ENCODE measurements at places on chromosomes 4 and X.

DNA sequence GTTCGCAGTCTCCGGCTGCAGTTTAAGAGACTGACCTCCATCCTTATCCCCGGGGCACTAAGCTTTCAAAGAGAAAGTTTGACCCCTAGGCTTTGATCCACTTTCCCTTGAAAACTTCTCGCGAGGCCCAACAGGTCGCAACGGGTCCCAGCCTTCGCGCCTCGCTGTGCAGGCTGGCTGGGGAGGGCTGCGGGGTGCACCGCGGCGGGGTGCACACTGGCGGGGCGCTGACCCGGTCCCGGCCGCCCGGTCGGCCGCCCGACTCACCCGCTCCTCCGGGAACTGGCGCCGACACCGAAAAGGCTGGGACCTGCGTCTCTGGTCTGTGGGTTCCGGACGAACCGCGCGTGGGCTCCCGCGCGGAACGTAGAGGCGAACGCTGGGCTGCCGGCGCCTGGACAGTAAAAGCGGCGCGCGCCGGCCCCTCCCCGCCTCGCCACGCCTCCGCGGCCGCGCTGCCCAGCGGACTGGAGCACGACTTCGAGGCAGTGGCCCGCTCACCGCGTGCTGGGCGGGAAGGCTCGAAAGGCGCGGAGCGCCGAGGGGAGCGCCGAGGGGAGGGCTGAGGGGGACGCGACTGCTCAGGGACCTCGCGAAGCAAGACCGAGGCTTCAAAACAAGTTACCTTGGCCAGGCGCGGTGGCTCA, at the start of gene TAF7L:
Gene TAF7L (minus strand): TSS at position 378 of the 647 bp plus-strand sequence. CDS start 3,791 bp downstream, outside the sequence.
- peak; percentile 1 for DNase-seq

DNA sequence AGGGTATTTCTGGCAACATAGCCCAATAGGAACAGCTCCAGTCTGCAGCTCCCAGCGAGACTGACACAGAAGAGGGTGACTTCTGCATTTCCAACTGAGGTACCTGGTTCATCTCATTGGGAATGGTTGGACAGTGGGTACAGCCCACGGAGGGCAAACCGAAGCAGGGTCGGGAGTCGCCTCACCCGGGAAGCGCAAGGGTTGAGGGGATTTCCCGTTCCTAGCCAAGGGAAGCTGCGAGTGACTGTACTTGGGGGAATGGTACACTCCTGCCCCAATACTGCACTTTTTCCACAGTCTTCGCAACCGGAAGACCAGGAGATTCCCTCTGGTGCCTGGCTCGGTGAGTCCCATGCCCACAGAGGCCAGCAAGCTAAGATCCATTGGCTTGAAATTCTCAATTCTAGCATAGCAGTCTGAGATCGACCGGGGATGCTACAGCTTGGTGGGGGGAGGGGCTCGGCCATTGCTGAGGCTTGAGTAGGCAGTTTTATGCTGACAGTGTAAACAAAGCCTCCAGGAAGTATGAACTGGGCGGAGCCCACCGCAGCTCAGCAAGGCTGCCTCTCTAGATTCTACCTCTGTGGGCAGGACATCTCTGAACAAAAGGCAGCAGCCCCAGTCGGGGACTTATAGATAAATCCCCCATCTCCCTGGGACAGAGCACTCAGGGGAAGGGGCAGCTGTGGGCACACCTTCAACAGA, 14.0 kb upstream of the ADAD1 start:
- DNase-seq = no peak

GRCh38 chrX:93229036-93229435, 444.3 kb downstream of the NAP1L3 start:
- no peak for DNase-seq

DNA sequence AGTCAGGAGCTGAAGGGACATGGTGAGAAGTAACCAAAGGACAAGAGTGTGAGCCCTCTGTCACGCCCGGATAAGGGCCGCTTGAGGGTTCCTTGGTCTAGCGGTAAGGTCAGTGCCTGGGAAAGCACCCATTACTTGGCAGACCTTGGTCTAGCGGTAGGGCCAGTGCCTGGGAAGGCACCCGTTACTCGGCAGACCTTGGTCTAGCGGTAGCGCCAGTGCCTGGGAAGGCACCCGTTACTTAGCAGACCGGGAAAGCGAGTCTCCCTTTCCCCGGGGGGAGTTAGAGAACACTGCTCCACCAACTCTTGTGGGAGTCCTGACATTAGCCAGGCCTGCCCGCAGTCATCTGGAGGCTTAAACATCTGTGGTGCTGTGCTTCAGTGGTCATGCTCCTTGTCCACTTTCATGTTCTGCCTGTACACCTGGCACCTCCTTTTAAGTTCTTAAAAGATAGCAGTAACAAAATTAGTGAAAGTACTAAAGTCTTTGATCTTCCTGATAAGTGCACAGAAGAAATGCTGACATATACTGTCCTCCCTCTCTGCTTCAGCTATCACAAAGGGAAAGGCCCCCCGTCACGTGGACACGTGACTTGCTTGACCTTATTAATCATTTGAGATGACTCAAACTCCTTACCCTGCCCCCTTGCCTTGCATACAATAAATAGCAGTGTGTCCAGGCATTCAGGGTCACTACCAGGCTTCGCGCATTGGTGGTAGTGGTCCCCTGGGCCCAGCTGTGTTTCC, 9.3 kb upstream of the SEC24B start:
- no peak for DNase-seq

GRCh38 chr4:97770222-97770621, 373.1 kb downstream of the STPG2 start:
- peak; percentile 95 for DNase-seq

DNA sequence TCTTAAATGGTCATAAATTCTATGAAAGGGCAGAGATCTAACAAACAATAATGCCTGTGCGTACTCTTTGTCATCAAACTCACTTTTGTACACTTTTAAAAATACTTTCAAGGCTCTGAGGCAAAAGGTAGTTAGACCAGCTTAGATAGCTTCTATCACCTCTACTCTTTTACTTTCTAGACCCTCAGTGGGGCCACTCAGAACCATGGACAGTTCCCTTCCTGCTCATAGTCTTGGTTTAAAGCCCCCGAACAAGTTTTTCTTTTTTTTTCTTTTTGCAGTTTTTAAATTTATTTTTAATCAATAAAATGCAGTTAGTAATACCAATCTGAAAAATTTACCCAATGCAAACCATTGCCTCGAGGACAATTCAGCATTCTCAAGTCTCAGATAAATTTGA, 460.5 kb upstream of the CNKSR2 start:
- DNase-seq = no peak

DNA sequence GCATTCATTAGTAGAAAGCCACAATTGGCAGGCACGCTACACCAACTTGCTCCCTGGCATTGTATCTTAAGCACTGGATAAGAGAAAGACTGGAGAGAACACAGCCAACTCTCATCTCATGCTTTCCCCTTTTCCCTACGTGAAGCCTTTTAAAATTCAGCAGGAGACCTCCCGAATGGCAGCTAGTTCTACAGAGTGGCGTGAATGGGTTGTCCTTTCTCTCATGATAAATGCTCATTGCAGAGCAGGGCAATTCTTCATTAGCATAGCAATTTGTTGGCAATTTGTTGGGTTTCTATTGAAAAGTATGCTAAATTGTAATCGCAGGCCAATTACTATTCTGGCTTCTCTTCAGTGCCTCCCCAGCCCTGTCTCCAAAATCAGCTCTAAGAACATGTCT, 48.0 kb downstream of the SEPTIN11 start:
- no peak for DNase-seq

DNA sequence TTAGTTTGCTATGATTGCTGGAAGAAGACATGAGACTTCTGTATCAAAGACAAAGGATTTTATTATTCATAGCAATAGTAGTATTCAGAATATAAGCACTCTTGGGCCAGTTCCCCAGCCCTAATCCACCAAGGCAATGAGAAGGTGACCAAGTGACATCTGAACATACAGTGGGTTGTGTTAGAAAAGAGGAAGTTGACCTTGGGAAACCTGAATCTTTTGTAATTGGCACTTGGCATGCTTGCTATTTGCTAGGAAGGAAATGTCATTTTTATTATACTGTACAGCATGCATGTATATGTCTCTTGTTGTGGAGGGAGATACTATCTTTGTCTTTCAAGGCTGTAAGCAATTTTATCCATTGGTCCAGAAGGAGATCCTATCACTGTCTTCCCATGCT, 216.1 kb upstream of the FAT1 start:
- DNase-seq = no peak

DNA sequence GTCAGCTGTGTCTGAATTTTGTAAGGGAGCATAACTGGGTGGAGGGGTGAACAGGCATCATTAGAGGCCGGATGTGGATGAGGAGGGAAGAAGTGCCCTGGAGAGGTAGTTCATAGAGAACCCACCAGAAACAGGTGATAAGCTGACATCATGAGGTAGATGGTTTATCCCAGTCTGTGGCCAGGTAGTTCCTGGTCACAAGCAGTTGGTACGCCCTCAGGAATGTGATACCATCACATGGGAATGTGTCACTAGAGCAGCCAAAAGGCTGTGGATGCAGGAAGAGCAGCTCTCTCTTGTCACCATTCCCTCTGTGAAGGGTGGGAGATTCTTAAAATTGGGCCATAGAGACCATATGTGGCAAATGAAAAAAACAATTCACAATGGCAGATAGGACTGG, 21.9 kb downstream of the MSN start:
- DNase-seq = no peak

GRCh38 chr4:177582992-177583391, 140.8 kb upstream of the AGA start:
- DNase-seq = no peak
